ENCODE measurements at places on chromosomes 7 and 10. TPM values are rescaled to one million over a fixed set of nuclear protein-coding genes. Genes with fewer than 3 reads are reported as not detected.

The PKD2L1 gene
- total RNA-seq = not detected

The ELFN1 gene
- total RNA-seq = not detected

The ERLIN1 gene
- total RNA-seq = 62.3 TPM

The SORCS1 gene
- total RNA-seq = not detected

The FAM25G gene
- not detected for total RNA-seq

The PLXNA4 gene
- 29.5 TPM for total RNA-seq

The RPP30 gene
- 30.6 TPM for total RNA-seq

The SLC4A2 gene
- total RNA-seq = 88.2 TPM

The ARHGEF5 gene
- total RNA-seq = 2.0 TPM

The GRM3 gene
- not detected for total RNA-seq

The GCC1 gene
- total RNA-seq = 21.7 TPM

The SLC18A3 gene
- not detected for total RNA-seq

The WNT8B gene
- not detected for total RNA-seq

The RASA4B gene
- 7.7 TPM for total RNA-seq

The PLCE1 gene
- 2.5 TPM for total RNA-seq

The NACAD gene
- total RNA-seq = 4.2 TPM

The AEBP1 gene
- total RNA-seq = 333 TPM

The CEP55 gene
- total RNA-seq = 5.5 TPM

The NEBL gene
- total RNA-seq = not detected

The RBP3 gene
- total RNA-seq = not detected

The PDE1C gene
- total RNA-seq = 89.5 TPM

The HKDC1 gene
- 6.8 TPM for total RNA-seq

The ASB10 gene
- not detected for total RNA-seq

The RET gene
- 0.23 TPM for total RNA-seq

The DCLRE1A gene
- total RNA-seq = 6.1 TPM

The NXPH1 gene
- total RNA-seq = not detected

The ADAM12 gene
- 120 TPM for total RNA-seq

The ALOX5 gene
- not detected for total RNA-seq

The EPO gene
- total RNA-seq = not detected

The FAM237B gene
- total RNA-seq = not detected

The LDB3 gene
- total RNA-seq = 0.96 TPM

The ADIRF gene
- 116 TPM for total RNA-seq

The STEAP1B gene
- 23.4 TPM for total RNA-seq

Measured in smooth muscle cell of the pulmonary artery (primary cell).